ENCODE measurements at places on chromosomes 3 and 15. TPM values are rescaled to one million over a fixed set of nuclear protein-coding genes. Genes with fewer than 3 reads are reported as not detected.

The MYO5C gene
- 6.9 TPM for total RNA-seq

The RPS17 gene
- 4,128 TPM for total RNA-seq

The CYP1A2 gene
- total RNA-seq, result not detected

The ACVR2B gene
- total RNA-seq, result 3.1 TPM

The VEPH1 gene
- 0.70 TPM for total RNA-seq
